Left renal cortex interstitium (tissue), 4 donors: ENCODE measurements at places on chromosomes 16 and 17.

- DNase-seq = no peak
Measured at GRCh38 chr17:33987162-33987561, 267.9 kb upstream of the CCL2 start.

GRCh38 chr16:67825906-67826305 is 16.2 kb upstream of the THAP11 start:
- DNase-seq = no peak

- no peak for DNase-seq
Measured at GRCh38 chr17:80177986-80178595, 8.3 kb downstream of the CARD14 start.

- DNase-seq = no peak
Measured at GRCh38 chr17:42270596-42270995, 5.6 kb downstream of the STAT5B start.

DNA sequence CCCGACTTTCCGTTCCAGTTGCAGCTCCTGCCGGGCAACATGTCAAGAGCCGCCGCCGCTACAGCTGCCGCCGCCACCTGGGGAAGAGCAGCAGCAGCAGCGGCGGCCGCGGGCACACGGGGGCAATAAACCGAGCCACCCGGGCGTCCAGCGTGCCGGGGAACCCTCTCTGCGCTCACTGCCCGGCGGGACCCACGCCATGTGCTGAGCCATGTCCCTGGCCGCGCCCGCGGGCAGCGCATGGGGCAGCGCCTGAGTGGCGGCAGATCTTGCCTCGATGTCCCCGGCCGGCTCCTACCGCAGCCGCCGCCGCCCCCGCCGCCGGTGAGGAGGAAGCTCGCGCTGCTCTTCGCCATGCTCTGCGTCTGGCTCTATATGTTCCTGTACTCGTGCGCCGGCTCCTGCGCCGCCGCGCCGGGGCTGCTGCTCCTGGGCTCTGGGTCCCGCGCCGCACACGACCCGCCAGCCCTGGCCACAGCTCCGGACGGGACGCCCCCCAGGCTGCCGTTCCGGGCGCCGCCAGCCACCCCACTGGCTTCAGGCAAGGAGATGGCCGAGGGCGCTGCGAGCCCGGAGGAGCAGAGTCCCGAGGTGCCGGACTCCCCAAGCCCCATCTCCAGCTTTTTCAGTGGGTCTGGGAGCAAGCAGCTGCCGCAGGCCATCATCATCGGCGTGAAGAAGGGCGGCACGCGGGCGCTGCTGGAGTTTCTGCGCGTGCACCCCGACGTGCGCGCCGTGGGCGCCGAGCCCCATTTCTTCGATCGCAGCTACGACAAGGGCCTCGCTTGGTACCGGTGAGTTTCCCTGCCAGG is 604 bp downstream of the HS3ST3B1 start:
- DNase-seq = no peak

DNA sequence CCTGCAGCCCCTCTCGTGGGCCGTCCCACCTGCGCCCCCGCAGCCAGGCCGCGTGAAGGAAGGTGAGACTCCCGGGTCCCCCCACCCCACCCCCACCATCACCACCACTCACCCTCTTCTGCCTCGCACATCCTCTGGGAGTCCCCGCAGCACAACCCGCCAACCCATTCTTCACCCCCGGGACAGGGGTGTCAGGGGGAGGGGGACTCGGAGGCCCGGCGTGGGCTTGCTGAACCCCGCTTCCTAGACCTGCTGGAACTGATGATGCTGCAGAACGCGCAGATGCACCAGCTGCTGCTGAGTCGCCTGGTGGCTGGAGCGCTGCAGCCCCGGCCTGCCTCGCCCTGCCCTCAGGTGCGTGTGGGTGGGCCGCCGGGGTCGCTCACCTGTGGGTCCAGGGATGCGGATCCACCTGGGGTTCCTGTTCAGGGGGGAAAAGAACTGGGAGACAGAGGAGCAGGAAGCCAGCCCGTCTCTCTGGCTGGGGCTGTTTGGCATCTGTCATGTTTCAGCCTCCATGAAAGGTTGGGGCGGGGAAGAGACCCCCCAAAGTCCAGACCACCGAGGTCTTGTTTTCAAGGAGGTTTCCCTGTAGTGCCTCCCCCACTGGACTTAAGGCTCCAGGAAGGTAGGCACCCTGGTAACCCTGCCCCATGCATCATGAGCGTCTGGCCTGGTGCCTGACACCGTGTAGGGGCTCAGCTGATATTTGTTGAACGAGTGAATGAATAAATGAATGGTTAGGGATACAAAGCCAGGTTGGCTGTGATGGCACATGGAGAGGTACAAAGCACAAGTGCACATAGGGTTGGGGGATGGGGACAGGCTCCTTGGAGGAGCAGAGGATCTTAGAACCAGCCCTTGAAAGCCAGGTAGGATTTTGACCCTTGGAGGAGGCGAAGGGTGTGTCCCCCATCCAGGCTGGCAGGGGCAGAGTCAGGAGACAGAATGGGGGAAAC is 849 bp downstream of the PRR29 start:
- DNase-seq = no peak

DNA sequence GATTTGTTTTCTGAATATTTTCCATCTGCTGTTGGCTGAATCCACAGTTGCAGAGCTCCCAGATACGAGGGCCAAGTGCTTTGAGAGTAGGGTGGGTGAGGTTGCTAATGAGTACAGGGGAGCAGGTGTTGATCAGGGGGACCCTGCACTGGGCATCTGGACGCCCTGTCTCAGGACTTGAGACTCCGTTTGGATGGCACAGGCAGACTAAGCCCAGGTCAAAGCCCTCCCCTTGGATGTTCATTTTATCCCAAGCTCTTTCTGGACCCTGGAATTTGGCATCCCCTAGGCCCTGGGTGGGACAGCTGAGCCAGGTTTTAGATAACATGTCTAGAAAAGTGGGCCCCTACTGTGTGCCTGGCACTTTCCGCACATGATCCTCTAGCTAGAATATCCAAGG is 12.1 kb downstream of the USP6 start:
- no peak for DNase-seq

GRCh38 chr16:13401641-13402040 is 500.2 kb downstream of the SHISA9 start:
- DNase-seq = no peak

- DNase-seq = no peak
Measured at GRCh38 chr16:4525634-4526277, 12.8 kb downstream of the CDIP1 start.

- no peak for DNase-seq
Measured at GRCh38 chr17:77228241-77228752, 87.5 kb downstream of the SEC14L1 start.

- no peak for DNase-seq
Measured at GRCh38 chr17:56152874-56153602, at the start of gene ANKFN1. Gene ANKFN1 (plus strand): TSS chr17:56153475. CDS start chr17:56212668, 59,193 bp downstream.

DNA sequence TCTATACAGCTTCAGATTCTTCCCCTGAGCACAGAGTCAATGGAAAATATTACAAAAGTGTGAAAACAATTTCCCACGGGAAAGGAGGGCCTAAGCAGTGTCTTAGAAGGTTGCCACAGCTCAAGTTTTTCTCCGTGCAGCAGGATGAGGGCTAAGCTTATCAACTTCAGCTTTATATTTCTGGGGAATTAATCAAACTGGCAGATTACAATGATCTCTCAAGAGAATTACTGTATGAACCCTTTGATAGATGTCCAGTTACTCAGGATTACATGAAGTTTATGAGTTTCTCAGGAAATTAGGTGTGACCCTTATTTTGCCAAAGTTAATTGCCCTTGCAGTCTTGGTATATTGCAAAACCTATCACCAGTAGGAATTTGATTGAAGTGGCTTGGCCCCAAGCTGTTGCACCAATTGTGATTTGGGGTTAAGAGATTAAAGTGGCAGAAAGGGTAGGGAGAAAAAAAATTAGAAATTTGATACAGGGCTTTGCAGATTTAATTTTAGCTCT is 298.4 kb downstream of the MAP2K6 start:
- no peak for DNase-seq

GRCh38 chr16:85829171-85829719 is 29.8 kb downstream of the COX4I1 start:
- DNase-seq = no peak

DNA sequence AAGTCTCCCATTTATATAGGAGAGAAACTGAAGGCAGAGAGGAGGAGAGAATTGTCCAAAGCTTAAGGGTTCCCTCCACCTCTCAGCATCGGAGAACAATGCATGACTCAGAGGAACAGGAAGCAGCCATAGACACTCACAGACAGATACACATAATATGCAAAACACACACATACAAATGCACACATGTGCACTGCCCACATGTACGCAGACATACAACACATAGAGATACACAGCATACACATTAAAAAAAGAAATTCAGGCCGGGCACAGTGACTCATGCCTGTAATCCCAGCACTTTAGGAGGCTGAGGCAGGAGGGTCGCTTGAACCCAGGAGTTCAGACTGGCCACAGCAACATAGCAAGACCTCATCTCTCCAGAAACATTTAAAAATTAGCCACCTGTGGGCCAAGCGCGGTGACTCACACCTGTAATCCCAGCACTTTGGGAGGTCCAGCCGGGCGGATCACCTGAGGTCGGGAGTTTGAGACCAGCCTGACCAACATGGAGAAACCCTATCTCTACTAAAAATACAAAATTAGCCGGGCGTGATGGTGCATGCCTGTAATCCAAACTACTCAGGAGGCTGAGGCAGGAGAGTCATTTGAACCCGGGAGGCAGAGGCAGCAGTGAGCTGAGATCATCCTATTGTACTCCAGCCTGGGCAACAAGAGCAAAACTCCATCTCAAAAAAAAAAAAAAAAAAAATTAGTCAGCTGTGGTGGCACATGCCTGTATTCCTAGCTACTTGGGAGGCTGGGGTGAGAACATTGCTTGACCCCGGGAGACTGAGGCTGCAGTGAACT is 11.3 kb downstream of the ERAL1 start:
- DNase-seq = no peak

DNA sequence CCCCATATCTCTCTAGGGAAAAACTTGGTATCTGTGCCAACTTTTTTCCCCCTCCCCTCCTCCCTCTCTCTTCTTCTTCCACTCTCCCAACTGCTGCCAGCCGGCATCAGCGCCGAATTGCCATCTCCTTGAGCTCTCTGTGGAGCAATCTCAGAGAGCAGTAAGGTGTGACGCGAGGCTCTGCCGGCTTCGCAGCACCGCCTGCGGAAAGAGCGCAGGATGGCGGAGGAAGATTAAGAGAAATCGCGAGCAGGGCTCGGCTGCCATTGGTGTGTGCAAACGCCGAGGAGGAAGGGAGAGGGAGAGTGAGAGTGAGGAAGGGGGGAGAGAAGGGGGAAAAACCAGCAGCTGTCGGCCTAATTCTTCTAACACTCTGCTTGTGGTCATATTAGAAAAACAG is 44.2 kb downstream of the NEUROD2 start:
- no peak for DNase-seq

- no peak for DNase-seq
Measured at GRCh38 chr17:40022497-40022896, 7.3 kb downstream of the CSF3 start.

GRCh38 chr16:19472482-19472881 is 49.4 kb downstream of the GDE1 start:
- no peak for DNase-seq

- no peak for DNase-seq
Measured at GRCh38 chr17:40068129-40068581, 5.4 kb downstream of the THRA start.

GRCh38 chr17:6471531-6472465 is 27.5 kb downstream of the PIMREG start:
- DNase-seq = no peak

GRCh38 chr17:56756536-56756935 is 77.2 kb downstream of the C17orf67 start:
- no peak for DNase-seq

DNA sequence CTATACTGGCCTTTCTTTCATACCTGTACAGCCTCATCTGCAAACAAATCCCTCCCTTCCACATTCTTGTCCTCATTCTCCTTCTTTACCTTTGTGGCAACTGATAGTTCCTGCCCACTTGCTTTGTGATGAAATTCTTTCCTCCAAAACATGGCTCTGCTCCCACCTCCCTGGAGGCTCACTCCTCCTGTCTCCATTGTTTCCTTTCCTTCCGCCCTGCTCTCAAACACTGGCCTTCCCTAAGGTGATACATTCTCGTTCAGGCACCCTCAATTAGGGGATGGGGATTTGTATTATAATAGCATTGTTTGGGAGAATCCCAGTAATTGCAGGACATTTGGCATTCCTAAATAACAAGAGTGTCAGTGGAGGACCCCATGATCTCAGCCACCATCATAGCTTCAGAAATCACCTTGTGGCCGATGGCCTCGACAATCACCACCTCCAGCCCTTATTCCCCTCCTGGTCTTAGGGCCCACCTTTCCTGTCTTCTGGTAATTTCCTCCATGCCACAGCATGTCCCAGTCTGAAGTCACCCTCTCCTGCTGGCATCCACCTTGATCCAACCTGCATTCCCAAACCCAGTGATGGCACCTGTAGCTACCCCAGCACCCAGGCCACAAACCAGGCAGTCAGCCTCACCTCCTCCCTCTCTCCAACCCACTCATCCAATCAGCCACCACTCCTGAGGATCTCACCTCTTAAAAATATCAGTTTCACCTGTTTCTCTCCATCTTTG is 7.9 kb downstream of the UNC119 start:
- no peak for DNase-seq

DNA sequence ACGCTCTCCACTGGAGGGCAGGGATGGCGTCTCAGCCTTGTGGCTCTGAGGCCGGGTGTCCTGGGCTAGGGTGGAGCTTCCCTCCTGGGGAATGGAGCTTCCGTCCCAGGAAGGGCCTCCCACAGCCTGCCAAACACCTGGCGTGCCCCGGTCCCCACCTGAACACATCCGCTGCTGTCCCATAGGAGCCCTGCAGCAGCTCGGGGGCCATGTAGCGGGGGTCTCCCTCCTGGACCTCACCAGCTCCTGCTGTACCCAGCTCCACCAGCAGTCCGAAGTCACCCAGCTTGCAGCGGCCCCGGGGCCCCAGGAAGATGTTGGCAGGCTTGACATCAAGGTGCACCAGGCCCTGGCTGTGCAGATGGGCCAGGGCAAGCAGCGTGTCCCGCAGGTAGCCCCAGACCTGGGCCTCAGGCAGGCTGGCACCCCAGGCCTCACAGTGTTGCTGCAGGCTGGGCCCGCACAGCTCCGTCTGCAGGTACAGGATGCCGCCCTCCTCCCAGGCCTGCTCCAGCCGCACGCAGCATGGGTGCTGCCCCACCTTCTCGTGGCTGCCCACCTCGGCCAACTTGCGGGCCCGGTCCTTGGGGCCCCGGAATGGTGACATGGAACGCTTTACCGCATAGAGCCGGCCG is 5.0 kb downstream of the PKMYT1 start:
- no peak for DNase-seq

DNA sequence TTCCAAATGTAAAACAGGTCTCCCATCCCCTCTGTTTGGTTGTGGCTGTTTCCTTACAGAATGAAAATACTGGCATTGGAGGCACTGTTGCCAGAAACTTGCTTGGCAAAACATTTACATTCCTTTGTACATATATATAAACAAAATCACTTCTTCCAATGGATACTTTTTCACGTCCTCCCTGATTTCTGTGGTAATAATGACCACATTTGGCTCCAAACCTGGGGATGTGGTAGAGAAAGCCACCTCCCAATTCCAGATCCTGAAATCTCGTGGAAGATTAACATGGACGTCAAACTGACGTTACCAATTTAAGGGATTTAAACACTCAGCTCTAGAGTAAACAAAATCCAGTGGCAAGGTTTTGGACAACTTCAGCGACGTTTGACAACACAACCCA is 370.8 kb upstream of the ZFHX3 start:
- DNase-seq = no peak
